ENCODE measurements at places on chromosomes 1 and 21.

DNA sequence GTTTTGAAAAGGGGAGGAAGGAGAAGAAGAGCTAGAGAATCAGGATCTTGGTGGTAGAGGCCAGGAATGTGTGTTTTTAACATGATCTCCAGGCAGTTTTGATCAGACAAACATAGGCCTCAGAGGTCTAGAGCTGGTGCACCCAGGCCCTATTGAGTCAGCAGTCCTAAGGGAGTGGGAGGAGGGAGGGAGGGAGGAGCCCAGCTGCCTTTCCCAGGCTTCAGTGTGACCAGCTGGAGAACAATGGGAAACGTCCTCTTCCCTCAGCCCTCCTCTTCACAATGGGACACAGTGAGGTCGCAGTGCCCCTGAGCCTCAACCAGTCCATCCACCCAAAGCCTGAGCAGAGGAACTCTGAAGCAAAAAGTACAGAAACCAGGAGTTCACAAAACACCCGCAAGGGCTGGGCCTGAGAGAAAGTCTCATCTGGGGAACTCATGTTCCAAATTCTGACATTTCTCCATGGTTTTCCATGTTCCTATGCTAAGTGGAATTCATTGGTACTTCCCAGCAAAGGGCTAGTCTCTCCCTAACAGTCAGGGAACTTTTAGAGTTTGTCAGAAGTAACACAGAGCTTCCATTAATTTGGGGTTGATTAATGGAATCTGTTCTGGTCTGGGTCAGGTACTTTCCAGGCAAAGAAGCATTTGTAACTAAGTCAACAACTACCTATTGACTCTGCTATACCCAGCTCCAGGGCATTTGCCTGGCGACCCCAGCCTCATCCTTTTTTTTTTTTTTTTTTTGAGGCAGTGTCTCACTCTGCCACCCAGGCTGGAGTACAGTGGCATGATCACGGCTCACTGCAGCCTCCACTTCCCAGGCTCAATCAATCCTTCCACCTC is 37.5 kb downstream of the ELAPOR1 start:
- DNase-seq, result peak; percentile 46

DNA sequence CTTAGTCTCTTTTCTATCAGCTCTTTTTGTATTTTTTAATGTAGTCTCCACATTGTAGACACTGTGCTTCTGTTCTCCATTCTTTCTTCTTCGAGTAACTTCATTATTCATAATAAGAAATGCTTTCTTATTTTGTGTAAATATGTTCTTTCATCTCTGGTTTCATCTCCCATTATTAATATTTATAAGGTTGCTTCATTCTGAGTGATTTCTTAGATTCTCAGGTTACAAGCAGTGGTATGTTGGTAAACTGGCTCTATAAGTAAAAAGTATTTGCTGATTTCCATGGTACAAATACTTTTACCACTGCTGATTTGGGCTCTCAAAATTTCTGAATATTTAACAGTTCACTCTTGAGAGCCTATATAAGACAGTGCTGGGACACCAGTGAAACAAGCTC is 81.3 kb downstream of the CDC14A start:
- no peak for DNase-seq

DNA sequence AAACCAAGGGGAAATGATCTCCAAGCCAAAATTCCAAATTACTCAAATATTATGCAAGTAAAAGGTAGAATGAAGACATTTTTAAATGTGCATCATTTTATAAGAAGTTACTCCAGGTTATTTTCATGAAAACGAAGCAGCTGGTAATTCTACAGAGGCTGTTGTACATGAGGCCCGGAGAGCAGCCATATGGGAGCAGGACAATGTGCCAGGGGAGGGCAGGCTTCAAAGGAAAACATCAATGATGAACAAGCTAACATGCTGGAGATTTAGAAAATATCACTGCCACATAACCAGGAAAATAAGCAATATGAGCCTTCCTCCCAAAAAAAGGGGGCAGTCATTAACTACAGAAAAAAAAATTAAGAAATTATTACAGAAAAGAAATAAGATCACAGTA is 109.1 kb downstream of the TIAM1 start:
- DNase-seq, result no peak

DNA sequence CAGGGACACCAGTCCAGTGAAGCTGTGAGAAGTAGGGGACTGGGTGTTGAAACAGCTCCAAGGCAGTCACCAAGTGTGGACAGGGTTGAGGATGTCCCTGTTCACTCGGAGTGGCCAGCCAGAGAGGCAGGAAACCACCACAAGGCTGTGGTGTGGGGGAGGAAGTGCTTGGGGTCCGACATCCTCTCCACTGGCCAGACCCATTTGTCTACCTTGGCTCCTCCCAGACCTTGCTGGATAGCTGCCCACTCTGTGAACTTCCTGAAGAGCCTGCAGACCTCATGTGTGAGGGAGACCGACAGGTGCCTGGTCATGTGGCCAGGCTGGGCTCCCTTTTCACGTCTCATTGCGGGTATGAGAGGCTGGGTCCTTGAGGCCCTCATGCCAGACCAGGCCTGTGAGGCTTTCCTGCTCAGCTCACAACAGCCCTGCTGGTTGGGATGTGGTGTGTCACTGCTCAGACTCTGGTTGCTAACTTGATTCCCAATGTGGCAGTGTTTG is 21.8 kb downstream of the CYP4B1 start:
- DNase-seq, result no peak

- peak; percentile 99 for DNase-seq
Observed at GRCh38 chr1:205301205-205301821, 20.2 kb downstream of the NUAK2 start.

- DNase-seq, result no peak
Observed at GRCh38 chr1:34144766-34145165, 20.3 kb downstream of the CSMD2 start.

DNA sequence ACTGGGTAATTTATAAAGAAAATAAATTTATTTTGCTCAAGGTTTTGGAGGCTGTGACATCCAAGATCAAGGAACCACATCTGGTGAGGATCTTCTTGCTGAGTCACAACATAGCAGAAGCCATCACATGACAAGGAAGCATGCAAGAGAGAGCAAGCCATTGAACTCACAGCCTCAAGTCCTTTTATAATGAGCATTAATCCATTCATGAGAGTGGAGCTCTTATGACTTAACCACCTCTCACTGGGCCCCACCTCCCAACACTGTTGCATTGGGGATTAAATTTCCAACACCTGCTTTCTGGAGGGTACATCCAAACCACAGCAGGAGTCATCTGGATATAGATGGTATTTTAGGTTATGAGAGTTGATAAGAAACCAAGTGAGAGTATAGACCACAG is 20.6 kb upstream of the EGLN1 start:
- DNase-seq, result no peak

- DNase-seq, result no peak
Observed at GRCh38 chr21:42433946-42434551, 30.3 kb downstream of the UBASH3A start.

GRCh38 chr1:200626853-200627534 is 6.4 kb upstream of the KIF14 start:
- no peak for DNase-seq

All from ACHN (cell line).